ENCODE measurements at places on chromosomes 1 and 21.

- no peak for DNase-seq
Observed at GRCh38 chr1:67683316-67683715, 1.7 kb upstream of the GADD45A start.

GRCh38 chr1:200767321-200767720 is 28.6 kb downstream of the CAMSAP2 start:
- DNase-seq, result no peak

- DNase-seq, result peak; percentile 83
Observed at GRCh38 chr21:33894736-33895288, 20.8 kb downstream of the ATP5PO start.

GRCh38 chr1:192161976-192162375 is 3.7 kb downstream of the RGS18 start:
- no peak for DNase-seq

GRCh38 chr1:44911026-44911425 is 68.0 kb upstream of the PTCH2 start:
- DNase-seq, result no peak

DNA sequence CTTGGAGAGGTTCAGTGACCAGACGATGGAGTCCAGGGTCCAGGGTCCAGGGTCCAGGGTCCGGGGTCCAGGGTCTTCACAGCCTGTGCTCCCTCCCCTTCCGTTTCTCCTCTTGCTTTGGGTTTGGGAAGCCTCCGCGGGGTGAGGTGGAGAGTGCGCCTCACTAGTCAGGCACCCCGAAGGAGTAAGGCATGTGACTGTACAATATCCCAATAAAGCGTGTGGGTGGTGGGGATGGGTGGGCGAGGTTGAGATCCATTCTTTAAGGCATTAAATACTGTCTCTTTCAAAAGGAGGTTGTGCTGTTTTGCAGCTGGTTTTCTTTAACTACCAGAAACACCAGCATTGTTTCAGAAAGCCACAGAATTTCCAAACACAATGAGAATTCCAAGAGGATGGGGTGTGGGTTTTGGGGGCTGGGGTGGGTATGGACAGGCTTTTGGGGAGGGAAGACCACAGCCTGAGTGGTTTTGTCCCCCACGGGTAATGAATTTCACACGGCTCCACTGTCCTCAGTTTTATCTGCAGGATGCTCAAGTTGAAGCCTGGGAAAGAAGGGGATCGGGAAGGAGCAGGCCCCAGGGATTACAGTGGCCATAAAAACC is 65.7 kb downstream of the KIF26B start:
- no peak for DNase-seq

DNA sequence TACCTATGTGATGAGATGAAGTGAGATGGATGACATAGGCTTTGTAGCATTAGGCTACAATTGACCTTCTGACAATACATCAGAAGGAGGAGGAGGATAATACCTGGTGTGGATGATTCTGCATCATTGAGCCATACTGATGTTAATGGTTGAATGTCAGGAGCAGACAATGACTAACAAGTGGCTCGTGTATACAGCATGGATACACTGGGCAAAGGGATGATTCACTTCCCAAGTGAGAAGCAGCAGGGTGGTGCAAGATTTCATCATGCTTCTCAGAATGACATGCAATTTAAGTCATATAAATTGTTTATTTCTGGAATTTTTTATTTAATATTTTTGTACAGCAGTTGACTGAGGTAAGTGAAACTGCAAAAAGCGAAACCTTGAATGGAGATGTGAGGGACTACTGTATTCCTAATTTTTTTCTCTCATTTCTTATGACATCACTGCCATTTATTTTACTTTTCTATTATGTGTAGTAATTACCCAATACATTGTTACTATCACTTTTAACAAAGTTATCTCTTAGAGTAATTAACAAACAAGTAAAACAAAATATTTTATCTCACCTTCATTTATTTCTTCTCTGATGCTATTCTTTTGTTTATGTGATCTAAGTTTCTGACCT is 34.4 kb upstream of the COP1 start:
- no peak for DNase-seq

DNA sequence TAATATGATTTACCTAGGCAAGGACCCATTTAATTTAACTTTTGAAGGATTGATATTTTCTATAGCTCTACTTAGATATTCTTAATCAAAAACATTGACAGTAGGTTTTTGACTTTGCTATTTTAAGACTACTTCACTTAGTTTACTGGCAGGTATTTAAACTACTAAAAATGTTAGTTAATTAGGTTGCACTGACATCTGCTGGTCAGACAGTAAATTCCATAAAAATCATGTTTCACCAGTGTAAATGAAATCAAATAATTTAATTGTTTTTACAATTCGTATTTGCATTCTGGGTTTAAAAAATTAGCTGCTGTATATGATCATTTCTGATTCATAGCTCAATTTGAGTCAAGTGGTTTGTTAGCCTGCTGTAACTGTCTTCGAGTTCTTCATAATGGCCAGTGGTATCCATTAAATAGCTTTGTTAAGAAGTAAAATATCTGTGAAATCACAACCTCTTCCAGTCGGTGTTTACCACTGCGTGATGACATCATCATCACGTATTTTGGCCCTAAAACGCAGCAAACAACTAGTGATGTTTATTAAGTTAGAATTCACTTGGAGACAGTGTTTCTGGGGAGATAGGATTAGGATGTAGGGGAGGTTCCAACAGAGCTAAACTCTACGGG is 26.2 kb downstream of the EXTL2 start:
- DNase-seq, result no peak

GRCh38 chr21:34357889-34358288 is 5.9 kb upstream of the KCNE2 start:
- no peak for DNase-seq

DNA sequence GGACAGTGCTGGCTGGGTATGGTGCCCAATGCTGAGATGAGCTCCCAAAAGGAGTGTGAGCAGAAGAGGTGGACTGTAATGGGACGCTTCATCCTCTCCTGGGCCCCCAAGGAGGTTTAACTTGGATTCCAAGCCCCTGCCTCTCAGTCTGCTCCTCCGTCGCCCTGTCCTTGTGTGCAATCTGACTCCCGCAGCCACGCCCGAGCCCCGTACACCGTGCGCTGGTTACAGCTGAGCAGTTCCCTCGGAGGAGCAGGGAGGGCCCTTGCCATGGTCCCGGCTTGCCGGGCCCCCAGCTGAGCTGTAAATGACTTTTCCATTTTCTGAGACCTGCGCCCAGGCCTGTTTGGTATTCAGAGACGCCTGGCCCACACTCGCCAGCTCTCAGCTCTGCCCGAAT is 53.7 kb downstream of the PAX7 start:
- no peak for DNase-seq

- DNase-seq, result no peak
Observed at GRCh38 chr1:178048426-178048825, 45.5 kb upstream of the RASAL2 start.

- no peak for DNase-seq
Observed at GRCh38 chr1:243287652-243288051, 31.8 kb downstream of the SDCCAG8 start.

DNA sequence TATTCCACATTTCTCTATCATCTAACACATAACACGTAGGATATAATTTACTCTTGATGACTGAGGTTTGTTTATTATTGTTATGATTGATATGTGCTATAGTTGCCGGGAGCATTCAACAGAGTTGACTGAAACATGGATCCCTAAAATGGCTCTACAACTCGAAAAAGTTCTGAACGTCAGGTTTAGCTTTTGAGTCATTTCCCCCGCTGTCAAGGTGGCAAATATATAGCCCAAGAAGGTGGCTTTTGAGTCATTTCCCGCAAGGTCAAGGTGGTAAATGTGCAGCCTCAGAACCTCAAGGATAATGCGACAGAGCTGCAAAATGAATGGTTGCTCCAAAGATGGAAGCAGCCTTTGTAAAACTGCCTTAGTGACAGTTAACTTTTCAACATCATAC is 104.0 kb downstream of the NIBAN1 start:
- DNase-seq, result peak; percentile 66

DNA sequence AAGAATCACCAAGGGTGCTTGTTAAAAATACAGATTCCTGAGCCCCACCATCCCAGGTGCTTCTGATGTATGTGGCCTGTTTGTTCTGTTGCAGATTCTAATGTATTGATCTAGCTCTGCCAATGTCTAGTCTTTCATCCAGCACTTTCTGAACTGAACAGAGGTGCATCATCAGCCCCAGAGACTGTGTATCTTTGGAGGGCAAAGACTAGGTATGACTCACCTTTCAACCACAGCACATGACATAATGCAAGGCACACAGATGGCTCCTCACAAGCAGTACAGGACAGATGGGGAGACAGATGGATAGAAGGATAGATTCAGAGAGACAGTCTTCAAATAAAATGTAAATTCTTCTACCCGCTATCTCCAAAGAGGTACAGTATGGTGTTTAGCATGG is 32.3 kb downstream of the CD58 start:
- DNase-seq, result peak; percentile 85

- no peak for DNase-seq
Observed at GRCh38 chr1:55589671-55590297, 374.6 kb upstream of the USP24 start.

DNA sequence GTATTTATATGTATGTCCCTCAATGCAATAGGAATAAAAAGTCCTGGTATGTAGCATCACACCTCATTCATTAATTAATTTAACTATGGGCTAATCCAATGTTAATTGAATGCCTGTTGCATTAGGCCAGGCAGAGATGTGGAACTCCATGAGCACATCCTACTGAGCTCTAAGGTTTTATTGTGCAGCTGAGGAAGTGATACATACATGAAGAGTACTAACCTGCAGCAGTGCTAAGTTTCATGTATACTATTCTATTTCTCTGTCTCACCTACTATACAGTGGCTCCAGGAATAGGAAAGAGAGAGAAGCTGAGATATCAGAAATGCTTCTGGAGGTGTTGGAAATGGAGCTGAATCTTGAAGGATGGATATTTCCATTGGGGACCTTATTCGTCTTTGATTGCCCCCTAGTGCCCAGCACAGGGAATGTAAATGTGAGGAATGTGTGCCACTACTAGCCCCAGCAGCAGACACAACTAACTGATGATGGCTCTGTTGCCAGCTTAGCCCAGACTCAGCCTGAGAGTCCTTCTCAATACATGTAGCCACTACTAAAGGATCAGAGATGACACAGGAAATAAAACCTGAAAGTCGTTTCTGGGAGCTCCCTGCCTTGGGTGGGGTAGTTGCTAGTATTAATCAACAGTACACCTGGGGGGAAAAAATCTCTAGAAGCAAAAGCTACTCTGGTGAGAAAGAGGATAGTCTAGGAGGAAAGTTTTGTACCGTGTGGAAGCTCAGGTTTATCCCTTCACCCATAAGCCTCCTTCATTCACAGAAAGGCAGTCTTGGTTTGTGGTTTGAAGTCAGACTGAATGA is 173.3 kb upstream of the FOXD3 start:
- no peak for DNase-seq

DNA sequence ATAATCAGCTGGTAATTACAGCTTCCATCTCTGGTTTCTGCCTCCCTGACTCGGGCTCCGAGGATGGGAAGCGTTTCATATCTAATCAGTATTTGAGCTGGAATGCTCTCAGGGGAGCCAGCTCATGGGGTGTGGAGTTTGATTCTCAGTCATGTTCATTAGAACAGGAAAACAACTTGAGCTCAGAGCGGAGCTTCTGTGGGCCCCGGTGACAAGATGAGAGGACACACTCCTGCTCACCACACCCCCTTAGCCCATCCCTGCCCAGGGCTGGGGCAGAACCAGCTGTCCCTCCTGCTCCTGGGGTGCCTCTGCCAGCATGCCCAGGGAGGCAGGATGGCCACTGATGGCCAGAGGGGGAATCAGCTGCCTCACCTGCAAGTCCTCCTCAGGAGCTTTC is 726.0 kb downstream of the PTPRU start:
- DNase-seq, result no peak

DNA sequence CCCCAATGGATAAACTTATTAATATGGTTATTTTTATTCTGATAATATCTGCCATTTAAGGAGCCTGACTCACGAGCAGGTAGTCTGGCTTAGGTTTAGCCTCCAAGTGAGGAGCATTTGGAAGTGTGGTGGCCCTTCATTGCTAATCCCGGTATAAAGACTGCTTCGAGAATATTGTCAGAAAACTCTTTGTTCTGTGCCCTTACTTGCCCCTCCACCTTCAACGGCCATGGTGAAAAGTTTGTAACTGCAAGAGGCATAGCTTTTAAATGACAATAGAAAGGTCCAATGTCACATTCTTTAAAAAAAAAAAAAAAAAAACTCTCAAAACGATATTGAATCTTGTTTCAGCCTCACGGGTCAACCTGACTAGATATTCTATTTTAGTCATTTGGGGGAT is 157.4 kb upstream of the PROX1 start:
- no peak for DNase-seq

DNA sequence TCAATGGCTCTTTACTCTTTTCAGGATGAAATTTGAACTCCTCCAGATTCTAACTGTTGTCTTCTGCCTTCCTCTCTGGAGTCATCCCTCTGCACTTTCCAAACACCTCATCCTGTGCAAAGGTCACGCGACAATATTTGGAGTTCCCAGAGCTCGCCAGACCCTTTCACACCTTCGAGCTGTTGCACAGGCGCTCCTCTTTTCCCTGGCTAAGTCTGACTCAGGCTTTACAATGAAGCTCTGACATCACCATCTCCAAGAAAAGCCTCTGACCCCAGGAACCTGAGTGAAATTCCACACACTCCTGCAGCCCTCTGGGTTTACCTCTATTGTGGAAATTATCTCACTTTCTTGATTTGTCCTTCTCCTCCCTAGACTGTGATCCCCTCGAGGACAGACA is 270.3 kb downstream of the RGS7 start:
- no peak for DNase-seq

DNA sequence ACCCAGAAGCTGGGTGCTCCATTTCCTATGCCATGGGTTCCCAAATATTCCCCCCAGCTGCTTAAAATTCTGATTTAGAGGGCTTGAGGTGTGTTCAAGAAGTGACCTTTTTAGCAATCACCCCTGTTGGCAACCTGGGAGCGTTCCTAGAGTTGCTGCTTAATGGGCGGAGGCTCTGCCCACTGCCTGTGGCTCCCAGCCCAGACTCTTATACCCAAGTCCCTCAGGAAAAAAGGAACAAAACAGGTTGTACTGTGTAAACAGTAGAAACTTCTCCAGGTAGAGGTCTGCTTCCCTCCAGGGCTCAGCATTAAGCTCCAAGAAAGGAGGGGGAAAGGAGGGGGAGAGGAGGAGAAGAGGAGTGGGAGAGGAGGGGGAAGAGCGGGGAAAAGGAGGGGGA is 14.6 kb upstream of the TENT5C start:
- no peak for DNase-seq

DNA sequence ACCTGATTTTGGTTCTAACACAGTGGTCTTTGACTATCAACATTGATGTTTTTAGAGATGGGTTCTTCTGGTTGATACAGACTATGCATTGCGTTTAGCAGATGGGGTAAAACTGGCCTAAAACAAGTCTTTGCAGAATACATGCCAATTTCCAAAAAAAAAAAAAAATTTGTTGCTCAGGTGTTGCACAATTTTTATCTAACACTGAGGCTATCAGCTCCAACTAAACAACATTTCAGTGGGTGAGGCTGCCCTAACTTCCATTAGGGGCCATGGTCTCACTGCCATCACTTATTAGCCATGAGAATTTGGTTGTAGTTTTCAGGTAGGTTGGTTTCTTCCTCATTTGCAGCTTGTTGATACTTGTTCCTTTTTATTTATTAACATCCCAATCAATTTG is 14.0 kb downstream of the AGMAT start:
- no peak for DNase-seq

GRCh38 chr1:8266436-8267165 is 51.3 kb upstream of the SLC45A1 start:
- no peak for DNase-seq

All from activated CD4-positive, alpha-beta T cell treated with anti-CD3 and anti-CD28 coated beads, Interleukin-2, amount 10 ng/mL, durations not matched to agents 24 days and 14 days (primary cell).